ENCODE measurements at places on chromosomes 1 and 21. TPM values are rescaled to one million over a fixed set of nuclear protein-coding genes. Genes with fewer than 3 reads are reported as not detected.
A peak's percentile ranks its signal among the peaks of the same experiment; 100 is the strongest.

- DNase-seq: no peak
- no peak overlapping the region for H3K27ac ChIP-seq
- H3K27me3 ChIP-seq: no peaks in the 10 kb centered on the region
- H3K36me3 ChIP-seq: no peaks in the 10 kb centered on the region
Measured at GRCh38 chr1:175331891-175332290, 139.3 kb upstream of the KIAA0040 start.

DNA sequence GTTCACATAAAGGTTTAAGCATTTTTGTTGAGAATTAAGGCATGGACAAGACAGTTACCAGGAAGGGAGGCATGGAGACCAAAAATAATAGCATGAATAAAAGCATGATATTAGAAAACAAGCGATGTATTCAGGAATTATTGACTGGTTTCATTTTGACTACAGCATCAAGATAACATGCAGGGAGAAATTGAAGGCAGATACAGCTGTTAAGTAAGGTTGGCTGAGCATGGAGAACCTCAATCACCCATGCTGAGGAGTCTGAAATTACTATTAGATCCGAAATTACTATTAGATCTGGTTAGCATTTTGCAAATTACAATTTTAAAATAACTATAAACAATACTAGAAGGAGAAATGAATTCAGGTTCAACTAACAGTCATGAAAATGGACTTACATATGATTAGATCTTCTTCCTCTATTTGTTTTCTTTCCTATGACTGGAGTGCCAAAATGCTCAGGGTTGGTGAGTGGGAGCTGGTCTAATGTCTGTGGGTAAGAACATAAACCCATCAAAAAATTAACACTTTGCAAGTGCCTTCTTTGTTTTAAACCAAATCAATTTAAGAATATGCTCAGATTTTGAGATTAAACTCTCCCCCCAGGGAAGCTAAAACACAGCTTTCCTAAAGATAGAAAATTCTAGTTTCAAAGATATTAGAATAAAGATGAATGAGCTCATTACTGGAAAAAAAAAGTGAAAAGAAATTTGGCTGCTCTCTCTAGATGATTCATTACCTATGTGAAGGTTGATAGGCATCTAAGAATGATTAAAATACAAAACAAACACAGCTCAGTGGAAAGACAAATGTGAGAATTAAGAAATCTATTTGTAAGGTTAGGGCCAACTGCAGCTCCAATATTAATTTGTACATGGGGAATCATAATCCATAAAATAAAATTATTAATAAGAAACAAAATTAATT is 81.7 kb downstream of the ARID4B start:
- no peak for DNase-seq
- H3K4me1 ChIP-seq: peaks cover 35% of the 10 kb centered on the region
- H3K27ac ChIP-seq: peak overlapping the region; percentile 14
- no peak overlapping the region for H3K4me3 ChIP-seq

DNA sequence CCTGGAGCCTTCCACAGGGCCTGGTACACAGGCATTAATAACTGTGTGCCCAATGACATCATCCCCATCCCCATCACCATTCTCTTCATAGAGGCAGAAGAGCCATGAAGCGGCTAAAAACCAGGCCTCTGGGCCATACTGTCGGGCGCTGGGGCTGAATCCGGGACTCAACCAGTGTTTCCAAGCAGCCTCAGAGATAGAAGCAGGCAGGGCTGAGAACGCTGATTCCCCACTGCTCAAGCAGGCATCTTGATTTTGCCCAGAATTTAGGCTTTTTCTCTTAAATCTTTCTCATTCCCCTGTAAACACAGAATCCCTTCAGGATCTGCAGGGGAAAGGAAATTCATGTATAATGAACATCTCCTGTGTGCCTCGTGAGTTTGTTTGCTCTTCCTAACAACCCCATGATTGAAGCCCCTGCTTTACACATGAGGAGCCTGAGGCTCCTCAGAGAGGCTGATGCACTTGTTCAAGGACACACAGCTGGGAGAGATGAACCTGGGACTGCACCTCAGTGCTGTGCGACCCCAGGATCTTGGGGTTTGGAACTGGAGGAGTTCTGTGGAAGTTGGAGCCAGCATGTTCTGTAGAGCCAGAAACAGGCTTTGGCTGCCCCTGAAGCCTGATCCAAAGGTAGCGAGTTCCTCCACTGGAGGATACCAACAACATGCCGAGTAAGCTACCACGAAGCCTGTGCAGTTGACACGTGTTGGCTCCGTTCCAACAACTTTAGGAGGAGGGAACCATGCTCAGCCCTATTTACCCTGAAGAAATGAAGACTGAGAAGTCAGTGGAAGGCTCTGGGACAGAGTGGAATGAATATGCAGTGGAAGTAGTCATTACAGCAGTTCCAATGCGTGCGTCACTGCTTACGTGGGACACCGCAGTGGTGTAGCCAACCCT is 55.5 kb downstream of the EDN2 start:
- H3K4me3 ChIP-seq: no peak overlapping the region
- peaks cover 5% of the 10 kb centered on the region for H3K27me3 ChIP-seq
- no peak for DNase-seq

DNA sequence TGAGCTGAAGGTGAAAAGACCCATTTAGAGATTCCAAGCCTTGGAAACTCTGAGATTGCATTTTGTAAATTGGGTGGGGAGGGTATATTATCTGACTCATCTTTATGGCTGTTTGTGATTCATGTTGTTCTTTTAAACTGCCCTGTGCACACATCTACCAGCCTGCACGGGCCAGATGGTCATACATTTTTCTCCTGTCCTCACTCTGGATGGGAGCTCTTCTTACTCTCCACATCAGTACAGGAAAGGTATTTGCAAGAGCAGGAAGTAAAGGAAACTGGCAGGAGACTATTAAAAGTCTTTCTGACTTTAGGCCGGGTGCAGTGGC is 14.3 kb upstream of the NMNAT2 start:
- DNase-seq: no peak
- H3K4me3 ChIP-seq: no peak overlapping the region
- no peaks in the 10 kb centered on the region for H3K27me3 ChIP-seq
- no peaks in the 10 kb centered on the region for H3K4me1 ChIP-seq

DNA sequence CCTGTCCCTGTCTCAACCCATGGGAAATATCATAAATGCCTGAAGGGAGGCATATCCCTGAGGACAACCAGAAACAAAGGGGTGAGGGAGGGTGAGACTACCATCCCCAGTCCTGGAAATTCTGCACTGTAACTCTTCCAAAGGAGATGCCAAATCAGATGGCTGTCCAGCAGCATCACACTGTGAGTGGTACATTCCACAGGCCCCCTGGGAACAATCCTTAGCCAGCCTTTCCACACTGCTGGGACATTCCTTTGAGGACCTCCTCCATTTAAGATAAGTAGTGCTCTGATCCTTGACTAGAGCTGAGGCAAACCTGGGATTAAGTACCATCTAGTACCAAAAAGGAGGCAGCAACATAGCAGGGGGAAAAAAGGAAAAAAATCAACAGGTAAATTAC is 10.7 kb downstream of the IVL start:
- H3K27me3 ChIP-seq: peaks cover 9% of the 10 kb centered on the region
- H3K27ac ChIP-seq: no peak overlapping the region
- H3K4me1 ChIP-seq: no peaks in the 10 kb centered on the region
- no peak overlapping the region for H3K4me3 ChIP-seq
- H3K36me3 ChIP-seq: no peaks in the 10 kb centered on the region

DNA sequence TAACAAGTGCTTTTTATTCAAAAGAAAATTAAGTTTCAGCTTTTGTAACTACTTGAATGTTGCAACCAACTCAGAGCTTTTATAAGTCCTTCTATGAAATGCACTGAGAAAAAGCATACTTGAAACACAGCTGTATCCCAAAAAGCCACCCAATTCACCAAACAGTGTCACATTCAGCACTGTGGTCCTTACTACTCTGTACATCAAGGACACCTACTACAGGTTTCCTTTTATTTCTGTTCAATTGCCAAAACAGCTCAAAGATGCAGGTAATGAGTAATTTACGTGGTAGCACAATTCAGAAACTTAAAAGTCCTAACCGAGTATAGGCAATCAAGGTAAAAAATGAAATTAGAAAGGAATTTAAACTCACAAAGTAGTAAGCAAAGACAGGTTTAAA is 2.5 kb downstream of the EIF4G3 start:
- H3K27me3 ChIP-seq: no peaks in the 10 kb centered on the region
- no peak for DNase-seq
- no peak overlapping the region for H3K4me3 ChIP-seq
- H3K4me1 ChIP-seq: peaks cover 18% of the 10 kb centered on the region
- H3K27ac ChIP-seq: no peak overlapping the region

DNA sequence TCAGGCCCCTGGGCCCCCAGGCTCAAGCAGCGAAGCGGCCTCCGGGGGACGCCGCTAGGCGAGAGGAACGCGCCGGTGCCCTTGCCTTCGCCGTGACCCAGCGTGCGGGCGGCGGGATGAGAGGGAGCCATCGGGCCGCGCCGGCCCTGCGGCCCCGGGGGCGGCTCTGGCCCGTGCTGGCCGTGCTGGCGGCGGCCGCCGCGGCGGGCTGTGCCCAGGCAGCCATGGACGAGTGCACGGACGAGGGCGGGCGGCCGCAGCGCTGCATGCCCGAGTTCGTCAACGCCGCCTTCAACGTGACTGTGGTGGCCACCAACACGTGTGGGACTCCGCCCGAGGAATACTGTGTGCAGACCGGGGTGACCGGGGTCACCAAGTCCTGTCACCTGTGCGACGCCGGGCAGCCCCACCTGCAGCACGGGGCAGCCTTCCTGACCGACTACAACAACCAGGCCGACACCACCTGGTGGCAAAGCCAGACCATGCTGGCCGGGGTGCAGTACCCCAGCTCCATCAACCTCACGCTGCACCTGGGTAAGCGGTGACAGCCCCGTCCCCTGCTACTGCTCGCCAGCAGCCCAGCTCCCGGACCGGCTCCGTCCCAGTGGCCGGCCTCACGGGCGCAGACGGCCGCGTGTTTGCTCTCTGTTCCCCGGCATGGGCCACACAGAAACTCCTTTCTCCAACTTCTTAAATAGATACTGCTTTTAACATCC is 539 bp downstream of the LAMC1 start:
- no peak for DNase-seq
- peaks cover 30% of the 10 kb centered on the region for H3K27me3 ChIP-seq
- no peak overlapping the region for H3K27ac ChIP-seq
- no peak overlapping the region for H3K4me3 ChIP-seq
- no peaks in the 10 kb centered on the region for H3K36me3 ChIP-seq
- peaks cover 10% of the 10 kb centered on the region for H3K4me1 ChIP-seq

- no peaks in the 10 kb centered on the region for H3K27me3 ChIP-seq
- no peak overlapping the region for H3K4me3 ChIP-seq
- H3K4me1 ChIP-seq: peaks cover 32% of the 10 kb centered on the region
- no peak overlapping the region for H3K27ac ChIP-seq
- peaks cover 31% of the 10 kb centered on the region for H3K36me3 ChIP-seq
Measured at GRCh38 chr21:46500224-46500861, 41.7 kb downstream of the DIP2A start.

GRCh38 chr1:87091425-87091824 is 177.0 kb downstream of the HS2ST1 start:
- H3K36me3 ChIP-seq: peaks cover 3% of the 10 kb centered on the region
- no peaks in the 10 kb centered on the region for H3K27me3 ChIP-seq
- no peak overlapping the region for H3K27ac ChIP-seq
- no peaks in the 10 kb centered on the region for H3K4me1 ChIP-seq
- no peak for DNase-seq

- no peaks in the 10 kb centered on the region for H3K27me3 ChIP-seq
- H3K36me3 ChIP-seq: no peaks in the 10 kb centered on the region
- no peaks in the 10 kb centered on the region for H3K4me1 ChIP-seq
- DNase-seq: no peak
- no peak overlapping the region for H3K27ac ChIP-seq
Measured at GRCh38 chr21:38250991-38251418, 5.8 kb upstream of the KCNJ15 start.

GRCh38 chr1:168941640-168942039 is 164.8 kb upstream of the ATP1B1 start:
- H3K36me3 ChIP-seq: no peaks in the 10 kb centered on the region
- no peaks in the 10 kb centered on the region for H3K4me1 ChIP-seq
- no peak overlapping the region for H3K27ac ChIP-seq
- no peaks in the 10 kb centered on the region for H3K27me3 ChIP-seq
- DNase-seq: no peak

- peaks cover 12% of the 10 kb centered on the region for H3K36me3 ChIP-seq
- DNase-seq: no peak
- no peak overlapping the region for H3K4me3 ChIP-seq
- peaks cover 36% of the 10 kb centered on the region for H3K4me1 ChIP-seq
- H3K27me3 ChIP-seq: no peaks in the 10 kb centered on the region
Measured at GRCh38 chr1:204567071-204567470, 50.9 kb downstream of the MDM4 start.

DNA sequence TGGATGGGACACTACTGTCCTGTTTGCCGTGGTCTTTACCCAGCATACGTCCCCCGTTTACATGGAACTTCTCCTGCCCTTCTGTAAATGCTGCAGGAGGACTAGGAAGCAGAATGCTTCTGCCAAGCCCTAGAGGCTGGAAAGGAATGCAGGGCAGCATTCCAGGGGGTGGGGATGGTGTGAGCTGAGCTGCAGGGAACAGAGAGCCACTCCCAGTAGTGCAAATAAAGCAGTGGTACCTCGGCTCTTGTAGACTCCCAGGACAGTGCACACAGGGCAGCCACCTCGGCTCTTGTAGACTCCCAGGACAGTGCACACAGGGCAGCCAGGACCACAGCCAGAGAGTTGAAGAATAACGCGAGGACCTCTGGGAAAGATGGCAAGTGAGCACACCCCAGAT is 35.4 kb downstream of the PTPRU start:
- no peaks in the 10 kb centered on the region for H3K4me1 ChIP-seq
- DNase-seq: no peak

DNA sequence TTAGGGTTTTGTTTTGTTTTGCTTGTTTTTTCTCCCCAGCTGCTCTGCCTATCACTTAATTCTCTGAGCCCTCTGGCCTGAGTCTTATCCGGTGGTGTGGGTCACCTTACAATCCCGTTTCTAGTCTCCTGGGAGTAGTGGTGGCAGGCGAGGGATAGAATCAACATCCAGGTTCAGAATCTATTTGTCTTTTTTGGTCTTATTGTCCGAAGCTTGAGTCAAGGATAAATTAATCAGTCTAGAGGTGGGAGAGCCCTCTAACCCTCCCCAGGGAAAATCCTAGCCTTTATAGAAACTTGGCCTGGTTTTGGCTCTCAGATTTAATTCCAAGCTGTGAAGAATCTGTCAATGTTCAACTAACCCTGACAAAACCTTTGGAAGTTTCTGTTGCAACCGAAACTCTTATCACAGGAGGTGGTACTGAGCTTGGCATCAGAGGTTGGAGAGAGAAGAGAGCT is 246.3 kb downstream of the FGGY start:
- H3K36me3 ChIP-seq: no peaks in the 10 kb centered on the region
- no peak for DNase-seq
- no peak overlapping the region for H3K27ac ChIP-seq
- H3K4me3 ChIP-seq: no peak overlapping the region
- no peaks in the 10 kb centered on the region for H3K27me3 ChIP-seq

- H3K27me3 ChIP-seq: no peaks in the 10 kb centered on the region
- no peak for DNase-seq
- no peak overlapping the region for H3K27ac ChIP-seq
- H3K36me3 ChIP-seq: no peaks in the 10 kb centered on the region
Measured at GRCh38 chr1:68525781-68526180, 28.9 kb upstream of the DEPDC1 start.

GRCh38 chr1:111191496-111191895 is 8.9 kb downstream of the DENND2D start:
- peaks cover 98% of the 10 kb centered on the region for H3K36me3 ChIP-seq
- peaks cover 100% of the 10 kb centered on the region for H3K4me1 ChIP-seq
- no peak overlapping the region for H3K4me3 ChIP-seq
- H3K27me3 ChIP-seq: no peaks in the 10 kb centered on the region

Gene CNR2
- total RNA-seq: not detected

Gene CELA3A
- not detected for total RNA-seq

Gene ST6GALNAC5
- not detected for total RNA-seq

Gene GPR157
- total RNA-seq: 7.7 TPM

Gene TSPAN1
- not detected for total RNA-seq

Gene ZSCAN20
- 3.9 TPM for total RNA-seq

Gene CD1C
- not detected for total RNA-seq

Gene FCRL6
- total RNA-seq: 0.41 TPM

Gene GSTM5
- not detected for total RNA-seq

Gene CYP4X1
- not detected for total RNA-seq

Gene PALMD
- not detected for total RNA-seq

Gene VANGL1
- total RNA-seq: 1.5 TPM
